Activated T-helper 1 cell treated with anti-CD3 and anti-CD28 coated beads, Interleukin-12 subunit alpha, Interleukin-12 subunit beta, Interleukin-2, Interleukin-4 antibody, amounts not matched to agents 30 ng/mL and 10 ng/mL and 1 ng/mL, durations not matched to agents 14 hours and 24 hours and 36 hours (primary cell): ENCODE measurements at places on chromosomes 16 and 17.

GRCh38 chr17:49414271-49414621 lies 436 bp downstream of the PHB1 start:
- no peak for DNase-seq

DNA sequence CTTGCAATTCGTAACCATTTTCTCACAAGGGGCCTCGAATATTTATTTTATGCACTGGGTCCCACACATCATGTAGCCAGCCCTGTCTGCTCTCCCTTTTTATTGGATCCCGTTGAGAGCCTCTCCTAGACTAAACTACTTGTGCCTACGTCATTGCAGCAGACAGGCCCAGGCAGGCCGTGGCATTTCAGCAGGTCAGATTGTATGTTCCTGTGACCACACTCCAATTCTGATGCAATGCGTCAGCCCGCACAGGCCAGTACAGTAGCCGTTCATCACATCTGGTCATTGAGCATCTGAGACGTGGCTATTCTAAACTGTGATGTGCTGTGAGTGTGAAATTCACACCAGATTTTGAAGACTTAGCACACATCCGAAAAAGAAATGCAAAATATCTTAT lies 42.2 kb downstream of the ABAT start:
- DNase-seq = no peak

DNA sequence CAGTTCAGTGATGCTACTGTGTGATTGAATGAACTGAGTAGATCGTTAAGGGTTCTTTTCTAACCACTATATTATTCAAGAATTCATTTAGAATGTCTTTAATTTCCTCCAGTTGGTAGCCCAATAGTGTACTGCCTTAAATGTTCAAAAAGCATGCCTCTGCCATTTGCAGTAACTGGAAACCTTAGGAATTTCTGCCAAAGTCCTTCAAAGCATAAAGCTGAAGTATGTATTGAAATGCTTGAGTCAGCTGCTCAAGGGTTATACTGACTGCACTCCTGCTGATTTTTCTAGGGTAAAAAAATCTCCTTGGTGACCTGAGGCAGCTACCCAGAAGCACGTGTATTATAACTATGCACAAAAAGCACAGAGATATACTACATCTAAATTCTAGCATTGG lies 56.5 kb downstream of the SNTB2 start:
- DNase-seq = no peak

GRCh38 chr17:75762513-75763268 lies 2.3 kb downstream of the GALK1 start:
- DNase-seq = no peak

DNA sequence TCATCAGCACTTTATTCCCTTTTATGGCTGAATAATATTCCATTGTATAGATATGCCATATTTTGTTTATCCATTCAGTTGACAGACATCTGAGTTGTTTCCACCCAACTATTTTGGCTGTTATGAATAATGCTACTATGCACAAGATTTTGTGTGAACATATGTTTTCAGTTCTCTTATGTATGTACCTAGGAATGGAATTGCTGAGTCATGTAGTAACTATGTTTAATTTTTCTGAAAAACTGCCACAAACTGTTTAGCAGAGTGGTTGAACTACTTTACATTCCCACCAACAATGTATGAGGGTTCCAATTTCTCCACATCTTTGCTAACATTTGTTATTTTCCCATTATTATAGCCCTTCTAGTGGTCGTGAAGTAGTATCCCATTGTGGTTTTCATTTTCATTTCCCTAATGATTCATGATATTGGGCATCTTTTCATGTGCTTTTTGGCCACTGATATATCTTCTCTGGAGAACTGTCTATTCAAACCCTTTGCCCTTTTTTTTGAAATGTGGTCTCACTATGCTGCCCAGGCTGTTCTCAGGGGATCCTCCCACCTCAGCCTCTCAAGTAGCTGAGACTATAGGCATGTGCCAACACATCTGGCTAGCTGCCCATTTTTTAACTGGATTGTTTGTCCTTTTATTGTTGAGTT lies 26.3 kb downstream of the SMURF2 start:
- DNase-seq = no peak

DNA sequence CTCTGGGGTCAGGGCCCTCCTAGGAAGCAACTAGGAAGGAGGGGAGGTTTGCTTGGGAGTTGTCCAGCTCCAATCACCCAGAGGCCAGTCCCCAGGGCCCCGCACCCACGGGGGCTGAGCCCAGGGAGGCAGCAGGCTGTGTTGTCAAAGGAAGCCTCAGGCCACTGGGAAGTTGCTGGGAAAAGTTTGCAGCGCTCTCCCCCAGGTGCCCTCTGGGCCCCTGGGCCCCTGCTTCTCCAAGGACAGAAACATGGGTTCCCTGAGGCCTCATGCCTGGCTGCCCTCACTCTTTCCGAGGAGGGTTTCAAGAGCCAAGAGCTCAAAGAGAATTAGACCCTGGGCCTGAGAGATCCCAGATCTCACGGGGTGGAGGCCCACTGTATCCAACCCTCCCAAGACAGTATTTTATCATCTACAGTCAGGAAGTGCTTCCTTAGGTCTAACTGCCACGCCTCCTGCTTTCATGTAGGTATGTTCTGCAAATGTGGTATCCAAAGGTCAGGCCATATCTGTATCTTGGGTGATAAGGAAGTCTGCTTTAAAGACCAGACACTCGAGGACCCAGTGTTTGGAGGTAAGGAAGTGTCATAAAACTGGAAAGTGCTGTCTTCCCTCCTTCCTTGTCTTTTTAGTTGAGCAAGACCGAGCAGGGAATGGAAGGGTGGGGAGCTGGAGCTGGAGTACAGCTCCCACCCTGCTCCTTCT lies 44.2 kb upstream of the ZNF423 start:
- DNase-seq = no peak

DNA sequence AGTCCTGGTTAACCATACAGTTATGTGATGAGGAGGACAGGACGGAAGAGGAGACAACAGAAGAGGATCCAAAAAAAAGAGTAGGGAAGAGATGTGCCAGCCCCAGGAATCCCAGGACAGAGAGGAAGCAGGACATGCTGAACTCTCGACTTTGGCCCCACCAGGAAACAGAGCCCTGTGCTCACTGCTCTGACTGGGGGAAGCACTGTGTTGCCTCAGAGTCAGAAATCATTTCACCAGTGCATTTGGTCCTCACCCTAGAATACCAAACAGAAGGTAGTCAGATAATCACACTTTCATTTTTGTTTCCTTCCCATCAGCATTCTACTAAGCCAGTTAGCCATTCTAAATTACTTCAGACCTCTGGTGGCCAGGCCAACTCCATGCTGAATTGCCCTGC lies 421.0 kb upstream of the CDH5 start:
- DNase-seq = no peak
